ENCODE measurements at places on chromosomes 5 and 9. TPM values are rescaled to one million over a fixed set of nuclear protein-coding genes. Genes with fewer than 3 reads are reported as not detected.

QRFP gene
- polyA plus RNA-seq, result not detected

ADAMTS19 gene
- polyA plus RNA-seq, result 0.01 TPM

GLRA1 gene
- not detected for polyA plus RNA-seq

DNA sequence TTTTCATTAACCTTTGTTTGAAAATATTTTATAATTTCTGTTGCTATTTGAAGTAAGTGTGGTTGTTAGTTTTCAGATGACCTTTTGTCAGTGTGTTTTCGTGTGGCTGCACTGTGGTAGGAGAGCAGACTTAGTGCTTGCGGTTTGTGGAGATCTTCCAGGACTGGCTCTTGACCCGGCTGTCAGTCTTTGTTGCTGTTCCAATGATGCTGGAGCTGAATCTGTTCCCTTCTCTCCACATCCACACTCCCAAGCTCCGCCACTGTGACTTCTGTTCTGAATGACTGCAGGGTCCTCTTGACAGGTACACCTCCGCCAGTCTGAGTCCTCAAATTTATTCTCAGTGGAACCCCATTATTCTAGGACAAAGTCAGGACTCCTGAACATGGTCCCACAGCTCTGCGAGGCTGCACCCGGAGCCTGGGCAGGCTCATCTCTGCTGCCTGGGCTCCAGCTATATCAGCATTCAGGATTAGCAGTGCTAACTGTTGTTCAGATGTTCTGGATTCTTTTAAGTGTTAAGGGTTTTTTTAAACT, 126.0 kb downstream of the WNK2 start:
- no peak for DNase-seq

- DNase-seq, result no peak
These were observed 93.6 kb upstream of the ANKRD55 start for GRCh38 chr5:56326770-56327169.

Measured in mammary epithelial cell (primary cell).